Smooth muscle cell of trachea (primary cell): ENCODE measurements at places on chromosomes 4 and X. TPM values are rescaled to one million over a fixed set of nuclear protein-coding genes. Genes with fewer than 3 reads are reported as not detected.

The DCAF4L1 gene
- under 0.01 and 0.17 TPM in 2 replicates for total RNA-seq

The RAB40A gene
- under 0.01 and 0.15 TPM in 2 replicates for total RNA-seq

The NPNT gene
- total RNA-seq, result 0.29 and 1.5 TPM in 2 replicates

The NUDT10 gene
- total RNA-seq, result 3.6 and 5.2 TPM in 2 replicates

The TCEAL2 gene
- total RNA-seq, result 0.17 TPM in 1 of 2 replicates, not detected in the other

The RPS6KA6 gene
- total RNA-seq, result 3.1 and 3.3 TPM in 2 replicates

The LIN54 gene
- 12.4 and 20.2 TPM in 2 replicates for total RNA-seq

The CYLC1 gene
- not detected in 2 replicates for total RNA-seq

The MAGEA10 gene
- not detected in 2 replicates for total RNA-seq

The HTR2C gene
- not detected in 2 replicates for total RNA-seq

The STARD8 gene
- total RNA-seq, result 6.3 and 7.3 TPM in 2 replicates
